ENCODE measurements at places on chromosomes 1 and 21. TPM values are rescaled to one million over a fixed set of nuclear protein-coding genes. Genes with fewer than 3 reads are reported as not detected.

SPRR2B gene
- not detected for total RNA-seq

FDPS gene
- total RNA-seq = 175 TPM

DNA sequence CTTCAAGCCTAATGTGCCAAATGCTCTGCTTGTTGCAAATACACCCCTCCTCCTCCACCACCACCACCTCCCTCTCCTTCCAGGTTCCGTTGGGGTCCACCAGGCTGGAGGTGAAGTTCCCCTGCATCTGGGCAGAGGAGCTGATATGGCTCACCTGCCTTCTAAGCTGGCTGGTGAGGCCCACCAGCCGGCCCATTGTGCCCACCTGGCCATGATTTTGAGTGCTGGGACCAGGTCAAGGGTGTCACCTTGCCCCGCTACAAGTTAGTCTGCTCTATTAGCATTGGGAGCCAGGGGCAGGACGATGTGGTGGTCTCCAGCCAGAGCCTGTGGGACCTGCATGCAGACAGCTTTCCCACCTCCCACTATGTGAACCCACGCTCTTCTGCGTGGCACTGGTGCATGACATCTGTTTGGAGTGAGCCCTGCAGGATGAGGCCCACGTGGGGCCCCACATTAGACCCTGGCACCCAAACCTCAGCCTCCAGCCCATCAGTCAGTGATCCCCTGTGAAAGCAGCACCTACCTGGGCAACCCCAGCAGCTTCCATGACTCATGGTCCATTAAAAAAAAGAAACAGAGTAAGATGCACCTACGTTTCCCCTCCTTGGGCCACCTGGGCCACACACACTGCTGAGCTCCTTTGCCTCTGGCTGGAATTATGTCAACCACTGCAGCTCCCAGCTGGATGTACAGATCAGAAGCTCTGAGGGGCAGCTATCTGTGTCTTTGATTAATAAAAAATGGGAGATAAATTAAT, 15.6 kb upstream of the CDCP2 start:
- DNase-seq = no peak

- DNase-seq = no peak
Observed at GRCh38 chr1:117623698-117624097, 17.9 kb downstream of the TENT5C start.

DNA sequence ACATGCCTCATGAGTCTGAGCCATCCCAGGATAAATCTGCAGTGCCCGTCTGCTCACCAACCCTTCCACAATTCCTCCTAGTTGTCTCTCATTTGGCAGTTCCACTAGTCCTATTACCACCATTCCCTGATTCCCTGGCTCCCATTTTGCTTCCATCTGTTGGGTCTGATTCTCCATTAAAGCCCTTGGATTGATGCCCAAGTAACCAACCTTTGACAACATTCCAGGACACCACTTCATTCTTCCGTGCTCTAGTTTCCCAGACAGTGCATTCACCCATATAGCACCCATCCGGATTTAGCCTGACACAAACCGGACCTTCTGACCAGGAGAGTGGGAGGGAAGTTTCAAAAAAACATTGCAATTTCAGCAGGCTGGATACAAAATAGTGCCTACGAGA, 189.4 kb upstream of the PALMD start:
- no peak for DNase-seq

DNA sequence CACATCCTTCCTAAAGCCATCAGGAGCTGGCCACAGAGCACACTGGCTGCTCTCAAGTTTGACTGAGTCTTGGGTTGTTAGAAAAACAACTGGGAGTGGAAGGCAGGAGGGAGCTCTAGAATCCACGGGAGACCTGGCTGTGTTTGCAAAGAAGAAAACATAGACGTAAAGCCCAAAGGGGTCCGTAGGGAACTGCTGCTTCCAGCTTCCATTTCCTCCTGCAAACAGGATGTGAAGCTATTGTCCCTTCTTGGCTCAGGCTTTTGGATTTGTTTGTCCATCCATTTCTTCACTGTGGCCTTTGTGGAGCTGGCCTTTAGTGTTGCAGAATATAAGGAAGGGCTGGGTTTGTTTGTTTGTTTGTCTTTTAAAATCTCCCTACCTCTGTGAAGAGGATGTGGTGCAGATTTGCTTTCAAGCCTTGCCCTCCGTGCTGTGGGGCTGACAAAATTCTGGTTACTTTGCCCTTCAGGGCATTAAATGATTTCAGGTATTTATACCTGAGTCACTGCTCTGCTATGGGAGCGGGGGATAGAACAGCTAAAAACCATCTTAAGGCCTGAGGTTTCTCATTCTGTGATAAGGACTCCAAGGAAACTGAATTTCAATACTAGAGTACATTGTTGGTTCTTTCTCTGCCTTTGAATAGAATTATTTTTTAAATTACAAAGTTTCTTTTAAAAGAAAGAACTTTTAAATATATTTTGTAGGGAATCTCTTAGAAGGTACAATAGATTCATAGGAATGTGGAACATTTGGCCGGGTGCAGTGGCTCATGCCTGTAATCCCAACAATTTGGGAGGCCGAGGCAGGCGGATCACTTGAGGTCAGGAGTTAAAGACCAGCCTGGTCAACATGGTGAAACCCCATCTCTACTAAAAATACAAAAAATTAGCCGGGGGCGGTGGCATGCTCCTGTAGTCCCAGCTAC, 74.3 kb downstream of the MPZL1 start:
- no peak for DNase-seq

ICOSLG gene
- total RNA-seq = 1.1 TPM

GRCh38 chr1:200040481-200041138, 13.1 kb downstream of the NR5A2 start:
- DNase-seq = no peak

DNA sequence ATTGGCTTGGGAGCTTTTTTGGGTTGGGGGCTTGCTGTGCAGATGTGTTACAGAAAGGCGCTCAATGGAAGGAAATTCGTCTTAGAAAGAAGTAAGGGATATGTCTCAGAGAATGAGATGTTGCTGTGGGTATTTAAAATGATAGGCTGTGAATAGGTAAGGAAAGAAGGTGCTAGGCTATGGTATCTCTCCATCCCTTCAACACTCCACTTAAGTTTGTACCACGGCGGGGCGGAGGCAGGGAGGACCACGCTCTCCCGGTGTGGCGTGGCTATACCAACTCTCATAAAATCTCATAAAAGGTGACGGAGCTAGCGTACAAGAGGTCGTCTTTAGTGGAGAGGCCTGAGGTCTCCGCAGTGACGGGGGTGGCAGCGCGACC, 305 bp upstream of the RPS6KC1 start:
- DNase-seq = no peak

HJV gene
- total RNA-seq = 0.38 TPM

IRF6 gene
- total RNA-seq = 22.8 TPM

DNA sequence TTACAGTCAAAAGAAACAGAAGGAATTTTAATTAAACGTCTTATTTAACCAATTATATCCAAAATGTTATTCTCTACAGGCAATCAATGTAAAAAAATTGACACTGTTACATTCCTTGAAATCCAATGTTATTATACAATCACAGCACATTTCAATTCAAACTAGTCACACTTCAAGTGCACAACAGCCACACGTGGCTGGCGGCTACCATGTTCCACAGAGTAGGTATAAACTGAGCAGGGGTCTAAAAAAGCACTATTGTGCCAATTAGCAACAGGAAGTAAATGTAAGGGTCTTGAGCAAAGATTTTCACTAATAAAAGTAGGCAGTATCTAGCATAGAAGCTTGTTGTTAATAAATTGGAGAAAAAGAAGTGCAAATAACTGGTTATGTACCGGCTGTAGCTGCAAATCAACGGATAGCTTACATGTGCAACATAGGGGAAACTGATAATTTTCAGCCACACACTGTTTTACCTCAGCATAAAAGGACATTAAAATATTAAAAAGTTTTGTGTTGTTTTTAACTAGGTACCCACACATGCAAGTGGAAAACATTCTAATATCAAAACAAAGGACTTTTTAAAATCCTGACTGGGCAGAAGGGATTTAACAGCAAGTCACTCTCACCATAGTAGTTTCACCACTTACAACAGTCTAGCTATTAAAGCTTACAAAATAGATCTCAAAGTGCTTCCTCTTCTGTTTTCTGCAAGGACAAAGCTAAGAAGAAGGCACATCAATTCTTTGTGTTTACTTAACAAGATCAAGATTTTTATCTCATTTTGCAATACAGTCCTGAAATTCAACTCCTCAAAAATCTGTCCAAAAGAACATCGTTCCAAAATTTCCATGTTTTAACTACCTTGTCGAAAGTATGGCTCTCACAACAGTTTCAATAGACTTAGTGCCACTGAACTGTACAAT, 2.5 kb downstream of the CSDE1 start:
- DNase-seq = no peak

GRCh38 chr1:209549443-209550205, 33.9 kb upstream of the CAMK1G start:
- no peak for DNase-seq

Measured in thymus (tissue), 14 donors.